ENCODE measurements at places on chromosomes 7 and 10.

GRCh38 chr10:8661886-8662285 is 607.4 kb downstream of the GATA3 start:
- DNase-seq: no peak

DNA sequence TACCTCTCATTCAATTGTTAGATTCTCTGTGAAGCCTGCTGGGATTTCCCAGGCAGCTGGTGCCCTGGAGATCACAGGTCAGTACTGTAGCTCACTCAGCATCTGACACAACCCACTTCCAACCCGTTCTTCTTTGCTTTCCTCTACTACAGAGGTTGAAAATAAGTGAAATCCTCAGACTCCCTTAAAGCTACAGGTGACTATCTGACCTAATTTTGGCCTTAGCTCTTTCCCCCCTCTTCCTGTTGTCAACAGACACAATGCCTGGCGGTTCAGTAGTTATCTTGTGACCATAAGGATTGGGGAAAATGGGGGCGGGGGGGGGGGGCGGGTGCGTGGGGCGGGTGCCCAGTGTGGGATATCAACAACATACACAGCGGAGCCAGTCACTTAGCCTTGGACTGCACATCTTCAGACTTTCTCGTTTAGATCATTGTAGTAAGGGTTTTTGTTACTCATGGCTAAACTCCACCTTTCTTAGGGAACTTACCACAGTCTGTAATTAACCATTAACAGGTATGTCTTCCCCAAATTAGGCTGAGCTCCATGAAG is 37.8 kb downstream of the MTPN start:
- DNase-seq: no peak

GRCh38 chr7:142557971-142558582 is 191.2 kb upstream of the PRSS1 start:
- DNase-seq: peak; percentile 24

DNA sequence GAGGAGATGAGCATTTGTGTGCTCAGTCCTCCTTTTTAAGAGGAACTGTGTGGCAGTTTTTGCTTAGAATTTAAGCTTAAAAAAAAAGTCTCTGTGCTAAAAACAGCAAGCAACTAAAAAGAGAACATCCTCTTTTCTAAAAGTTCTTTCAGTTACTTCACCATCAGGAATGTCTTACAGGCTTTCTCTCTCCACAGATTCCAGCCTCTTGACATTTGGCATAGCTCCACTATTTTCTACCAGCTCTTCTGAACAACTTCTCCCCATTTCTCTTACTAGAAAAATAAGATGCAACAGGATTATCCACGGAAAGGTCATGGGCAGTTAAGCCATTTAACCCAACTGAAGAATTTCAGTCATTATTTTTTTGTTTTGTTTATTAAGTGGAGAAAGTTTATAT is 13.2 kb downstream of the PCLO start:
- DNase-seq: no peak

GRCh38 chr7:15652776-15653290 is 33.6 kb downstream of the MEOX2 start:
- DNase-seq: no peak

DNA sequence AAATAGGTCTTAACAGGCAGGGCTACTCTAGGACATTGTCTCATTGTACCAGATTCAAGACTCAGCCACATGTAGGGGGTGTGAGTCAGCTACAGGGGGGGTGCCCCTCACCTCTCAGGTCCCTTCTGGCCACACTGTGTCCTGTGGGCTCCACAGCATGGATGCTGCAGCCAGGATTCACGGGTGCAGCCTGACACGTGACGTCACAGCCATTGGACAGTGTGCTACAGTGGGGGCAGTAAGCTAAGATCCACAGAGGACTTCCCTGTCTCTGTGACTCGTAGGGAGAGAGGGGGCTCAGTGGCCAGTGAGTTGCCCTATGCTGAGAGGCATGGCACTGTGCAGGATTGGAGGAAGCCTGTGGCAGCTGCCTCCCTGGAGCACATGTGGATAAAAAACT is 77.9 kb downstream of the TMEM178B start:
- DNase-seq: no peak

GRCh38 chr10:7686351-7687171 is 16.6 kb upstream of the ITIH2 start:
- DNase-seq: no peak

GRCh38 chr7:151432658-151433521 is 7.1 kb downstream of the CRYGN start:
- no peak for DNase-seq

GRCh38 chr10:97336006-97336405 is 1.5 kb upstream of the FRAT2 start:
- no peak for DNase-seq

- DNase-seq: no peak
Measured at GRCh38 chr7:119935418-119936025, 337.5 kb upstream of the KCND2 start.

DNA sequence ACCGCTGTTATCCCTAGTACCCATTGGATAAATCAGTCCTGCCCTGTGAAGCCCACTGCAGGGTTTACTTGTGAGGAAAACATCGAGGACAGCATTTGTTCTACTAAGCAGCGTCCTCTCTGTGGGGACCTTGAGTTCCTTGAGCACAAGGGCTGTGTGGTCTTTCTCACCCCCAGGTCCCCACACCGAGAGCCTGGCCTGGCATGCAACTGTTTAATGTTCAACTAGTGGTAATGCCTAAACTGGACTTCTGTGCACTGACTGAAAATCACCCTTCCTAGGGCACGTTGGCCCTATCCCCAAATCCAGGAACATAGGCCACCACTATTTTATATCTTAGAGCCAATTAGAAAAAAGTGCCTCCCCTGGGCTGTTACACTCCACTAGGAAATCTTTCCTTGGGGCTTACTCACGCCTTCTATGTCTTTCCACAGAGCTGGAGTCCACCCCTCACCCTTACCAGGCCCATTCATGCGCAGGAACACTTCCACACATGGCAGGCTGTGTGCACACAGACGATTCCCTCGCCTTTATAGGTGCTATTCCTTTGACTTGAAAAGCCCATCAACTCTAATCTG is 1.7 kb upstream of the TMEM213 start:
- DNase-seq: no peak

GRCh38 chr7:135920478-135920877 is 56.7 kb downstream of the MTPN start:
- no peak for DNase-seq

DNA sequence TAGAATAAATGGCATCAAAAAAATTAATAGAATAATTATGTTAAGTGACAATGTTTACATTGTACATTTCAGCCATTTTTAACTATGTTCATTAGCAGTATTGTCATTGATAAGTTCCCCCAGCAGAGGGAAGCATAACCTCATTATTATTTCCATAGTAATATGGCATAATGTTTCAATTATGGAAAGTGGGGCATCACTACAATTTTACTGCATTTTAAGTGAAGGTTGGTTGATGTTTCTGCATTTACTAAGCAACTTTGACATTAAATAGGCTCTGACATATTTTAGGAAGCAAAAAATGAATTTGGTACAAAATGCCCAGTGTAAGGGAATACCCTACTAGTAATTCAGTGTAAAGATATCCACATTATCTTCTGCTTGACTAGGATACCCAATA is 218.3 kb downstream of the SEMA3A start:
- no peak for DNase-seq

GRCh38 chr7:27175626-27176523 is 1.8 kb upstream of the HOXA10 start:
- DNase-seq: no peak

DNA sequence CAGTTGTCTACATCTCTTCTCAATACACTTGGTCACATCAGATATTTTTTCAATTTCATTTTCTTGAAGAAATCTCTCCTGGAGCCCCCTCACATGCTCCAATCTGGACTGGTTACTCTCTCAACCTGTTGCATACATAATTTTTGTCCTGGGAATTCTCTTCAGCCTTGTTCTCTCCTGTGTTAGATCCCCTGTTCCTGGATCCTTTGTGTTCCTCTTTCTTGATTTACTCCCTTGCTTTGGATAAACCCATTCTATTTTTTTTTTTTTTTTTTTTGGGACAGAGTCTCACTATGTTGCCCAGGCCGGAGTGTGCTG is 45.6 kb downstream of the SCD start:
- no peak for DNase-seq

GRCh38 chr7:69018200-69018599 is 580.1 kb upstream of the AUTS2 start:
- no peak for DNase-seq

DNA sequence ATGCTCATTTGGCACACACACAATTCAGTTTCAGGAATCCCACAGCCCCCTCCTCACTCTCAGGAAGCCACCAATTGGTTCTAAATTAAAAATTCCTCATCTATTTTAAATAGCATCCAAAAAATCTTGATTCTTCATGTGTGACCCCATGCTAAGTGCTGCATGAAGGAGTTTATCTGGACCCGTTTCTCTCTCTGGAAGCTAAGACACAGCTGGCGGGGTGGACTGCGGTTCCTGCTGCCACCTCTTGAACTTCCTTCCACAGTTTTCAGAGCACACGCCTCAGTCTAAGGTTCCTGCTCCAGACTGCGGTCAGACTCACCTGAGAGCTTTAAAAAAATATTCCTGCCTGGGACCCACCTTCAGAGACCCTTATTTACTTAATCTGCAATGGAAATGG is 34.5 kb downstream of the LYZL1 start:
- DNase-seq: no peak

DNA sequence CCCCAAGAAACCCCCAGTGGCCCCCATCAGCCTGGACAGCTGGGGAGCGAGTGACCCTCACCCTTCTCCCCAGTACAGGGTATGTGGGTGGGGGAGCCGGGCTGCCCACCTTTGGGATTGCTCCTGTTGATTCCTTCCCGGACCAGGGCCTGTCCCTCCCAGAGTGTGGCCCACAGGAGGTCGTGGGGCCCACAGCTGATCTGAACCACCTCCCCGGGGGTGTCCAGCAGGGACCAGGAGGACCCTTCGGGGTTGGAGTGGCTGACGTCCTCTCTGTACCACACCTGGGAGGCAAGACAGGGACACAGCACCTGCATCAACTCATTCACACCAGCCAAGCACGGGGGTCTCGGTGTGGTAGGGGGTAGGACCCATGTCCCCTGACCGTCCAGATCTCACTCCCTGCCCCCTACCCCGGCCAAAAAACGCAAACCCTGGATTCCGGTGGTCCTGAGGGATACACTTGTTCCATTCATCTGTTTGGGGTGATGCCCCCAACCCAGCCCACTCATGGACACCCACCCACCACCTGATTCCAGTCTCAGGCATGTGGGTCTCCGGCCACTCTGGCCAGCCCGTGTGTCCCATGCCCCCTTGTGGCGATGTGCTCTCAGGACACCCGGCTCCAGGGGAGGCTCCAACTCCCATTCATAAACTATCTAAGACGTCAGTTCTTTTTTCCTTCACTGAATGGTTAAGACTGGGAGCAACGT is 10.9 kb downstream of the TECPR1 start:
- no peak for DNase-seq

DNA sequence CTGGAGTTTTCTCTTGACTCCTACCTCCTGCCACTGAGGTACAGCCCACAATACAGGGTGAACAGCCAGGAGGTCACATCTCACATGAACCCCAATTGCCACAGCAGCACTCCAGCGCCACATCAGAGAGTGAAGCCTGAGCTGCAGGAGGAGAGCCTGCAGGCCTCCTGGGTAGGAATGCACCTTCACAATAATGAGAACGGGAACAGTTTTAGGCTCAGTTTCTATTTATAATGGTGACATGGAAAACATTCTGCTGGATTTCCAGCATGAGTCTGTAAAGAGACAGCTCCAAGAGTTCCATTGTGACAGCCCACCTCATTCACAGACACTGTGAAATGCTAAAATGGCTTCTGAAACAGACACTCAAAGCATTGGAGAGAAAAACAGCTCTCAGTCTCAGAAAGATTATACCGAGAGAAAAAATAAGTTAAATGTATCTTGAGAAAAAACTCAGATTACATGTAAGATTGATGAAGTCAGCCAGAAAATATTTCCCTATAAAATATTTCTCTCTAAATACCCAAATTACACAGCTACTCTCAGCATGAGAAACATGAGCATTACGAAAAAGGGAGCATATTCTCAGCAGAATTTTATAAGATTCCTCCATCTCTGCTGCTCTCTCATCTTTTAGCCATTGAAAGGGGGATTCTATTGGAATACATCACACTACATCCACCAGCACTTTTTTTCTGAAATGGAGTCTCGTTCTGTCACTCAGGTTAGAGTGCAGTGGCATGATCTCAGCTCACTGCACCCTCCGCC is 11.3 kb downstream of the ZNF680 start:
- DNase-seq: no peak

DNA sequence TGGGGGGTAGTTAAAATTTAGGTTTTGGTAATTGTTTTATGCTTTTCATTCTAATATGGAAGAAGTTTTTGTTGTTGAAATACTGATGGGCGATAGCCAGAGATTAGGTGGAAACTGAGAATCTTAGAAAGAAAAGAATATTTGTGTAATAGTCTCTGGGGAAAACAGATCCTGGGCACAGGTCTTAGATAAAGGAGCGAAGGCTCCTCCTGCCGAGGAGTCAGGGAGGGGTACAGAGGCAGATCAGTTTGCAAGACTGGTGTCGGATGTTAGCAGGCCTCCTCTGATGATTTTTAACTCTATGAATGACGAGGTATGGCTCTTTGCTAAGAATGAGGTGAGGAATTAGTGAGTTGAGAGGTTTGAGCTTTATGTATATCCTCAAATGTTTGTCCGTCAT is 339.7 kb downstream of the HGF start:
- DNase-seq: no peak
